ENCODE measurements at places on chromosomes 1 and 21.

DNA sequence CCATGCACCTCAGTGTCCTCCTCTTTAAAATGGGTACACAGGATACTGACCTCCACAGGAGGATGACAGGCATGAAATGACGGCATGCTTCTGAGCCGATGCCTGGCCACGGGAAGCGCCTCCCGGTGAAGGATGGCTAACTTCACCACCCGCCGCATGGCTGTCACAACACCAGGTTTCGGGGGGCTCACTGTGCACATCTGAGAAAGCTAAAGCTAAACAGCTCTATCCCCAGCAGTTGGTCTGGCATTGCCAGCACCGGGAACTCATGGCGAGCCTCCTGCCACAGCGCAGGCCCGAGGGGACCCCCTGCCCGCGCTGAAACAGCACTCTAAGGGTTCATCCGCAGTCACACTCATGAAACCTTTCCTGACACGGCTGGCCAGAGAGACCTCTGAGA is 16.0 kb downstream of the NPHP4 start:
- DNase-seq, result no peak

DNA sequence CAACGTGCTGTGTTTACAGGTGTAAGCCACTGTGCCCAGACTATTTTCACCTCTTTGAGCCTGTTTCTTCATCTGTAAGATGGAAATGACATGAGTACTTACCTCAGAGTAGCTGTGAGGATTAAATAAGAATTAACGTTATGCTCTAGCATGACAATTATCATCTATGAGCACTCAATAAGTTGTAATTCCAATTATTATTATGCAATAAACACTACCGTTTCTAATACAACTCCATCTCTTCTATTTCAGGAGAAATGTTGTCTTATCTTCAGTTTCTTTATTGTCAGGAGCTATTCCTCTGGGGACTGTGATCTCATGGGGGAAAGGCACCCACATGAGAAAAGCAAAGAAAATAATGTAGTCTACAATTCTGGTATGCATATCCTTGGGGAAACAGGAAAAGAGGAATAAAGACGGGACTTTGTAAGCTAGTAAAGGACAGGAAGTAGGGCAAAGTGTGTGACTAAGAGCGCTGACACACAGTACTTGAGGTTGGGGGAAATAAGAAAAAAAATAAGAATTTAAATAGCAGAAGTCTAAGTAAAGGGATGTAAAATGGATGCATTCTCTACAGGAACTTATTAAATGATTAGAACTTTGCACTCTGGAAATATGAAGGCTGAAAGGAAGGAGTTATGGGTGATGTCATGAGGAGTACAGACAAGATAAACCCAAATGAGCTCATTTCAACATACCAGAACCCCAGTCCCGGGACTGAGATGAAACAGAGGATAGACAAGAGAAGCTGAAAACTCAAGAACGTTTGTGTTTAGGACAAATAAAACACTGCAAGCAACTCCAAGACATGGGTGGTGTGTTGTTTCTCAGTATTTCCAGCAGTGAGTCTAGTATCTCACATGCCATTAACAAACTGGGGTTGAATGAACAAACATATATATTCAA is 9.8 kb downstream of the PHC2 start:
- no peak for DNase-seq

GRCh38 chr1:26289158-26290059 is 9.5 kb downstream of the SH3BGRL3 start:
- no peak for DNase-seq

DNA sequence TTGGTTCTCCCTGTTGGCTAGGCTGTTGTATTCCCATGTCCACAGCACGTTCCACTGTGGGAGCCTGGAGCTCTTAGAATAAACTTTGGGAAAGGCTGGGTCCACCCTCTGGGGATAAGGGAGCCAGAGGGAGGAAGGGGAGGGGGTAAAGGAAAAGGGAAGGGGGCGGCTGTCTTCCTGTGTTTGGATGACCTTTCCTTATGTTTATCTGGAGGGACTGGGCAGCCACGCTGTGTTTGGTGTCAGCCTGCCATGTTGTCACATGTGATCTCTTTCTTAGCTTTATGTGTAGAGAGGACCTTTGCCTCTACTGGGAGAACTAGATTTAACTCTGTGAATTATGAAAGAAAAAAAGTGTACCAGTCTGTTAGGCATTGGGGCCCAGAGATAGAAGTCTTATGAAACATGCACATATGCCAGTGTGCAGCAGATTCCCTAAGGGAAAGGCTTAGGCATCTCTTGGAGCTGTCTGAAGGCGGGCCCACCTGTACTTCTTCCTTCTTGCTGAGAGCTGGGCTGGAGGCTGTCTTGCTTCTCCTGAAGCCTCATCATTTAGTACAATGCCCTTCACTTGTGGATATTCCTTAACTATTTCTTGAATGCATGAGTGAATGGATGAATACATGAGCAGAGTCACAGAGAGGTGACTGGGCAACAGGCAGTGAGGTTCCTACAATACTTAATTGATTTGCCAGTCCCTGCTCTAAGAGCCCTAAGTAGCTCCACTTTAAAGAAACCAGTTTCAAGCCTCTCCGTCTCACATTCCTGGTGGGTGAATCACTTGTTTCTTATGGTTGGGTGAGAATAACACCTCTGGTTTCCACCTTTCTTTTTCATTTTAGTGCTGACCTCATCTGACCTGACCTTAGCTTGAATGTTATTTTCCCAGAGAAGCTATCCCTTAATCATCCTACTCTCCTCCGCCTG is 62.5 kb upstream of the ARHGAP29 start:
- DNase-seq, result no peak

DNA sequence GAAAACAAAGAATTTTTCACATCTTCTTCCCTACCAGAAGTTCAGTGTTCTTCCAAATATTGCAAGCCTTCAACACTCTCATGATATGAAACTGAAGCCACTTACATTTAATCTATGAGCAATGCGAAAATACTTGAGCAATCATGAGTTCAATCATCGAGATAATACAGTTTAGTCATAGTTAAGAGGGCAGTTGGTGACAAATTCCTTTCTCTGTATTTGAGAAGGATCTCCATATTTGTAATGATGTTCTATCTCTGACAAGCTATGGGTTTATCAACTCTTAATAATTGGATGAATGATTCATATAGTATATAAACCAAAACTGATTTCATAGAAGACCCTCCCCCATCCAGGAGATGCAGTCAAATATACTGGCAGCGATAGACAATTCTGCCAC is 29.7 kb upstream of the PYHIN1 start:
- no peak for DNase-seq

GRCh38 chr1:32774464-32774808 is 42.7 kb downstream of the YARS1 start:
- DNase-seq, result no peak

DNA sequence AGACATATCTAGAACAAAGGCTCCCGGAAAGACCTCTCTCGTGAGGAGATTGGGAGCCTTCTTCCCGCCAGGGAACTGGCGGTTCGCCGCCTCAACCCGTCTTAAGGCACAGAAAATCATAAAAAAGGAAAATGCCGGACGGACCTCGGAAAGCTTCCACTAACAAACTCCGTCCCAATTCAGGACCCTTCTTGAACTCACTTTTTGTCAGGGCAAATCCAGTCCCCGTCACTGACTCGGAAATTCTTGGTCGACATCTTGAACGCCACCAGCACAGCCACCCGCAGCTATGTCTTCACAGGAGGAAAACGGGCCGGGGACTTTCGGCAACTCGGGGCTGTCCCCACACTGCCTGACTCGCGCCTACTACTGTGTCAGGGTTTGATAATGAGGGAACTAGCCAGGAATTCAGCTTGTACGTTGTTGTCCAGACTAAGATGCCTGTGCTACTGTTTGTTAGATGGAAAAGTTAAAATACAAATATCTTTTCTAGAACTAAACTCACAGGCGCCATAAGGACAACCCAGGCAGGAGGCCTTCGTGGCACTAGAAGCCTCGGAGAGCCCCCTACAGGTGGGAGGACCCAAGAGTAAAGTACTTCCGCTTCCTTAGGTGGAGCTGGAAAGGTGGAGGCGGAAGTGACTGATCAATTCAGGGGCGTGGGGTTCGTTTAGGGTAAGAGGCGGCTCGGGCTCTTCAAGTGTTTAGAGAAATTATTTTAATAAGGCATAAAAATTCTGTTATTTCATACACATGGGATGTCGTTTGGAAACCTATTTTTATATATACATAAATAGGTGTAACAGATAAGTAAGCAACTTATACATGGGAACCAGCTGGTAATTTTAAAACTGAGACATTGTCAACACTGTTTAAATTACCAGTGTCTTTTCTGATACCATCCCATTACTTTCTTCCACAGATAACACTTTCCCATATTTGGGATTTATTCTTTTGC is at the start of gene ZRANB2:
Gene ZRANB2 (minus strand): TSS at position 297 of the 958 bp plus-strand sequence. CDS start 40 bp downstream, at position 257.
- DNase-seq, result peak; percentile 85

GRCh38 chr21:36427502-36427901 is 42.3 kb downstream of the CHAF1B start:
- no peak for DNase-seq

Data from activated T-helper 2 cell treated with anti-CD3 and anti-CD28 coated beads, Interferon-gamma antibody, Interleukin-2, Interleukin-4, amounts not matched to agents 10 μg/mL and 5 μg/mL and 100 μg/mL, durations not matched to agents 14 hours and 24 hours and 36 hours (primary cell).